NCI-H187 (cell line): ENCODE measurements at places on chromosomes 4 and X.

DNA sequence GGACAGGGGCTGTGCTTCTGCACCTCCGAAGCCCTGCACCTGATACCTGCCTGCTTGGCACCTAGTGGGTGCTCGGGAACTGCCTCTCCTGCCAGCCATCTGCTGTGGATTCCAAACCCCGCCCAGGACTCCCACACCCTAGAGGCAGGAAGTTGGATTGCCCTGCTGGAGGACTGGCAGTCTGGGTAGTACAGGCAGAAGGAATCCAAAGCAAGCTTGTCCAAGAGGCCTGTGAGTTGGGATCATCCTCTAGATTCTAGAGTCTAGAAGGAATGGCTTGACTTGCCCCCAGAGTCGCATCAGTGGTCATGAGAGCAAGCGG is 64.6 kb upstream of the MTM1 start:
- no peak for DNase-seq

GRCh38 chrX:17737986-17738713 is 857 bp downstream of the SCML1 start:
- DNase-seq: no peak

DNA sequence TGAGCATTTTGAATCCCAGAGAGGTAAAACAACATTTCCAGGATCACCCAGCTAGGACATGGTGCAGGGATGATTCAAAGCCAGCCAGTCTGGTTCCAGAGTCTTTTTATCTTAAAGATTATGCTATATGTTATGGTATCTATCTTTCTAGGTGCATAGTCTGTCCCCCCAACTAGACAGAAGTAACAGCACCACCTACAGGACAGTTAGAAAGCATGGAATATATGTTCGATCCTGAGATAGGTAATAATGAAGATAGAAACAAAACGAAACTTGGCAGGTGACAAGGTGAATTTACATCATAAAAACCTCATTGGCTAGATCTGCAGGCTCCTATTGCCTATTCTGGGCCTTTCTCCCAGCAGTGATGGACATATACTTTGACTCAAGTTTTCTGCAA is 723.2 kb downstream of the SMARCA1 start:
- DNase-seq: no peak

- no peak for DNase-seq
These were observed 1.5 kb downstream of the TRIM2 start for GRCh38 chr4:153205757-153206156.

- no peak for DNase-seq
These were observed 12.0 kb downstream of the TMEM165 start for GRCh38 chr4:55407764-55408163.

DNA sequence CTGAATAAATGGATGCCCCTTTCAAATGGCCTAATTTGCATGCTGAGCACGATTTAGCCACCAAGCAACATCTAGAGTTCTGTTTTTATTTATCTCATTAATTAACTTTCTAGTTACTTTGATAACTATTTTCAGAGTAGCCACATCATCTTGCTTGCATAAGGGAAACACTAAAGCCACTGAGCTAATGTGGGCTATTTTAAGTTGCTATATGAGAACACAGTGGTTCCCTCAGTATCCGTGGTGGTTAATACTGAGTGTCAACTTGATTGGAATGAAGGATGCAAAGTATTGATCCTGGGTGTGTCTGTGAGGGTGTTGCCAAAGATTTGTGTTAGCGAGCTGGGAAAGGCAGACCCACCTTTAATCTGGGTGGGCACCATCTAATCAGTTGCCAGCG is 25.4 kb upstream of the HPSE start:
- no peak for DNase-seq

GRCh38 chrX:75603833-75604232 is 81.0 kb upstream of the ZDHHC15 start:
- DNase-seq: no peak

DNA sequence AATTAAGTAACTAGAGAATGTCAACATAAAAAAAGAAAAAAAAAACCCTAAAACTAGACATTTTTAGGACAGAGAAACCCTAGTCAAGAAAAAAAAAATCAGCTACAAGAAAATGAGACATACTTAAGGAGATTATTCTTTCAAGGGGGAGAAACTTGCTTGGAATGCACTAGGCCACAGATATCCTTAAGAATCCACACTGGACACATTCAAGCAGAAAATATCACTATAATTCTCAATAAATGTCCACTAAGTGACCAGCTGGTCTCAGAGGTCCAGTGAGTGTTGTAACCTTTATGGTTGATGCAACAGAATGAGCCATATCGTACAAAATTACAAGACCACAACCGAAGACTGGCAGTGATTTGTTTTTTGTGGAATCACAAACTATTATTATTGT is 15.6 kb upstream of the IBSP start:
- DNase-seq: no peak

GRCh38 chr4:36235306-36235705 is 9.0 kb downstream of the ARAP2 start:
- DNase-seq: no peak

GRCh38 chr4:74618659-74619058 is 173.7 kb downstream of the AREG start:
- DNase-seq: no peak

DNA sequence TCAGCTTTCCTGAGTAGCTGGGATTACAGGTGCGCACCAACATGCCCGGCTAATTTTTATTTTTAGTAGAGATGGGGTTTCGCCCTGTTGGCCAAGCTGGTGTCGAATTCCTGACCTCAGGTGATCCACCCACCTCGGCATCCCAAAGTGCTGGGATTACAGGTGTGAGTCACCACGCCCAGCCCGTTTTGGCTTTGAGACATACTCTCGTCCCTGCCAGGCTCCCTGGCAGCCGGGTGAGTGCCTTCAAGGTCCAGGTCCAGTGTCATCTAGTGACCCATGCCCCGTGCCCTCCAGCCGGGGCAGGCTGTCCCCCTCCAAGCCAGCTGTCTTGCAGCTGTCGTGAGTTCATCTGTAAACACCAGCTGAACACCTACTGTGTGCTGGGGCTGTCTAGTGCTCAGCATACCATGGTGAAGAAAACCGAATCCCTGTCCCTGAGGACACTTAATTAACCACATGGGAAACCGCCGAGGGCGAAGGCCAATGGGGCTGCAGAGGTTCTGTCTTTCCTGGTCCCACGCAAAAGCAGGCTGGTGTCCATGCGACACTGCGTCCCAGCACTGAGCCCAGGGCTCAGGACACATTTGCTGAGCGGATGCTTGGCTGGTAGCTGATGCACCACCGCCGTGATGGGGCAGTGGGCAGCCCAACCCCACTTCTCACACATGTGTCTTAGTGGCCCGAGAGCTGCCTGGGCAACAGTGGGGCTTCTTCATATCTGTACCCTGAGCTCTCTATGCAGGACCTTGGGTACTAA is 21.9 kb downstream of the NSG1 start:
- DNase-seq: no peak

GRCh38 chr4:145557720-145558119 is 61.5 kb upstream of the MMAA start:
- DNase-seq: peak; percentile 3

DNA sequence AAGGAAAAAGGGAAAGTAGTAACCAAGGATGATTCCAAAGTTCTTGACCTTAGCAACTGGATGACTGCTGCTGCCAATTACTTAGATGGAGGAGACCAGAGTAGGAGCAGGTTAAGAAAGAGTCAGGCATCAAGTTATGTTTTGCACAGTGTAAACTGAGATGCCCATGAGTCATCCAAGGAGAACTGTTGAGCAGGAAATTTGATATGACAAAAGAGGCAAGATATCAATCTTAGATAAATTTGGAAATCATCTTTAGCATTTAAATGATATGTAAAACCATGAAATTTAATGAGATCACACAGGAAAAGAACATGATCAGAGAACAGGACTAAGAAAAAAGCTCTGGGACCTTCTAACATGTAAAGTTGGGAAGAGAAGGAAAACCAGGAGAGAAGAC is 361.3 kb downstream of the OPHN1 start:
- DNase-seq: no peak

- DNase-seq: no peak
These were observed 129.7 kb downstream of the RAPGEF2 start for GRCh38 chr4:159232465-159233106.

DNA sequence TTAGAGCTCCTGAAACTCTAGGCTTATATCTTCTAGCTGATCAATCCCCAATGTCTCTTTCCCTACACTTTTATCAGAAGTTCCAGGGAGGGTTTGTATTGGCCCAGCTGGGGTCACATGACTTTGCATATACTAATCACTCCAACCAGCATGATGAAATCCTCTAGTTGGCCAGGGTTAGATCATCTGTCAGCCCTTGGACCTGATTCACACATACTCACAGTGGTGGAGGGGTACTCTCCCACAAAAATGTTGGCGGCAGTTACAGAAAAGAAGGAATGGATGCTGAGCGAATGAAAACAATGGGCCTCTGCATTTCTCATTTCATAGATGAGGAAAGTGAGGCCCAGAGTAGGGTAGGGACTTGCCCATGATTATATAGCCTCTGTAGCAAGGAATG is 151.1 kb downstream of the PJA1 start:
- no peak for DNase-seq

GRCh38 chrX:16771483-16772398 is 14.5 kb upstream of the TXLNG start:
- DNase-seq: no peak

- no peak for DNase-seq
These were observed 211.7 kb downstream of the SLC4A4 start for GRCh38 chr4:71550220-71551165.

DNA sequence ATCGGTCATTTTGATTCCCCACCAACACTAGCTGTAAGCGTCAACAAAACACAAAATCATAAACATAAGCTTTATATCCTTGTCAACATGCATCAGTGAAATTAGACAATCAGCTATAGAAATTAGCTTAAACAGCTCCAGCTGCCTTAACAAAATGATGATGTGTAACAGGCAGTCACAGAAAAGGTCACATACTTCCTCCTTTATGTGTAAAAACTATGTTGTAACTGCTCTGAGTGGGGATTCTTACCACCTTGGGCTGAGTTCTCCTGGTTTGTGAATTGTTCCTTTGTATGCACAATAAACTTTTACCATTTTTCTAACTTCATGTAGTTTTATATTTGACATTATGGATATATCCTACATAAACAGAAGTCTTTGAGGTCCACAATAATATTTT is 73.9 kb upstream of the MAP9 start:
- DNase-seq: no peak

- no peak for DNase-seq
These were observed 192.0 kb downstream of the SMIM20 start for GRCh38 chr4:26105815-26106699.

DNA sequence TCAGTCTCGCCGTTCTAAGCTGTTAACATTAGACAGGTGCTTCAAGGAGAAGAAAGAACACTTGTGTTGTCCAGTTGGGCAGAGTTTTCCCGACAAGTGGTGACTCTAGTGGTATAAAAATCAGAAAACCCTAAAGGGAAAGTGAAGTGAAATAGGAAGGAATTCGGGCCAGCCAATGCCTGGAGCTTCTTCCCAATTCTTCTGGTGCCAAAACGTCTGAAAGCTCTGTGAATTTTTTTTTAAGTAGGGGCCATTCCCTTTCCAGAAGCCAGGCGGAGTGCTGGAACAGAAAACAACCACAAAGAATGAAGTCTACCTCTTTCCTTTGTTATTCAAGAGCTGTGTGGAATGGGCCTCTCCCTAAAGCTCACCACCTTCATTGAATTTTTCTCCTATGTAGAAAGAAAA is 43.1 kb upstream of the PPARGC1A start:
- DNase-seq: no peak

GRCh38 chr4:141957416-141957815 is 321.0 kb downstream of the IL15 start:
- no peak for DNase-seq

DNA sequence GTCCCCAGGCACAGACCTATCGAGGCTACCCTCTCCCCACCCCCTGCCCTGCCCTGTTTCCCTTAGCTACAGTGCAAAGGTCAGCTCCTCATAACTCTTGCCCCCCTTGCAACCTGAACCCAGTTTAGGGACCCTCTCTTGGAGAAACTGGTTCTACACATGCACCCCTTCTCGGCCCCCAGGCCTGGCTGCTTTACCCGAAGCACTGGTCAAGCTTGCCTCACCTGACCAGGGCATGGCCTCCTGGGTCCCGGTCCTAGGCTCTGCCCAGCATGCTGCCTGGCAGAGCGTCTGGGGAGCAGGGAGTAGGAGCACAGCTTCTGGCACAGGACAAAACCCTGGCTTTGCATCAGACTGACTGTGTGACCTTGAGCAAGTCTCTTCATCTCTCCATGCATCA is 28.0 kb downstream of the ZNF185 start:
- DNase-seq: no peak

DNA sequence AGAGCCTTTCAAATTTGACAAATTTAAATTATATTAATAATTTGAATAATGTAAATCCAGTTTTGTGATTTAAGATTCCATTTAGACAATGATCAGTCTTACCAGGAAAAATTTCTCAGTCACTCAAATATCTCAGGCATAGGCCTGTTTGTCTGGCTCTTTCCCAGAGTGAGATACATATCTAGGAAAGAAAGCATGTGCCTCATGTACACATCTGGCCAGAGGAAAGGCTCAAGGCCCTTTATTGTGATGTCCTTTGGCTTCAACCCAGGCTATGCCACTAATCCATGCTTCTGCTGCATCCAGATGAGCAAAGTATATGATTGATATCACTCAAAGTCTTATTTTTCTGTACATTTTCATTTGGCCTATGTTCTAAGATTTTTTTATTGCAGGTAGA is 473.3 kb upstream of the ADGRL3 start:
- no peak for DNase-seq

DNA sequence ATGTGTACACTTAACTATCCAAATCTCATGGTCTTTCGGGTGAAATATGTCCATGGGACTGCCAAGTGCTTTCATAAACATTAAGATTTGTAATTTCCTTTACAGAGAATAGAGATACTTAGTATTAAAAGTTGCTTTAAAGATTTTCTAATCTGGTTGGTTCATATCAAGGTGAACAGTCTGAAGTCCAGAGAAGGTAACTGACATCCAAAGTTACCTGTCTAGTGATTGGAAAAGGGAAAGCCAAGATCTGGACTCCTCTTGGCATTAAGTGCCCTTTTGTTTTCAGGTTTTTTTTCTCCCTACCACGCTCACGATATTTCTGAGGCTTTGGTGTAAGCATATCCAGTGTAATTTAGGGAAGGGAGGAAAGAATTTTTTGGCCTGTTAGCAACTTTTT is 5.0 kb downstream of the SMAD1 start:
- no peak for DNase-seq

GRCh38 chrX:149845385-149845784 is 35.6 kb upstream of the MAGEA8 start:
- no peak for DNase-seq

GRCh38 chr4:88137112-88137511 is 21.3 kb downstream of the ABCG2 start:
- DNase-seq: no peak

DNA sequence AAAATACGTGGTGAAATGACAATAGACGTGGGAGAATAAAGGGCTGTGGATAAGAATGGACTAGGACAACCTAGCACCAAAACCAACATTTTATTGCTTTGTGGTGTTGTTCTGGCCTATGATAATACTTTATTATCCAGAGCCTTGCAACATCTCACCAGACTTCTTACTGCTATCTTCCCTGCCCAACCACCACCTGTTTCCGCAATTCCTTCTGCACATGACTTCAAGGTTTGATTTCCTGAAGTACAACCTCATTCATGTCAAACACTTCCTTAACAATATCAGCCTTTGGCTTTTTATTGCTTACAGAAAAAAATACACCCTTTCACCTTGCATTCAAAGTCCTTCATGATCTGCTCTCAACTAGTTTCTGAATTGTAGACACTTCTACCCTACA is 84.8 kb downstream of the RTL3 start:
- no peak for DNase-seq
